H9 (cell line): ENCODE measurements at places on chromosomes 3 and 15. TPM values are rescaled to one million over a fixed set of nuclear protein-coding genes. Genes with fewer than 3 reads are reported as not detected.
A peak's percentile ranks its signal among the peaks of the same experiment; 100 is the strongest.

DNA sequence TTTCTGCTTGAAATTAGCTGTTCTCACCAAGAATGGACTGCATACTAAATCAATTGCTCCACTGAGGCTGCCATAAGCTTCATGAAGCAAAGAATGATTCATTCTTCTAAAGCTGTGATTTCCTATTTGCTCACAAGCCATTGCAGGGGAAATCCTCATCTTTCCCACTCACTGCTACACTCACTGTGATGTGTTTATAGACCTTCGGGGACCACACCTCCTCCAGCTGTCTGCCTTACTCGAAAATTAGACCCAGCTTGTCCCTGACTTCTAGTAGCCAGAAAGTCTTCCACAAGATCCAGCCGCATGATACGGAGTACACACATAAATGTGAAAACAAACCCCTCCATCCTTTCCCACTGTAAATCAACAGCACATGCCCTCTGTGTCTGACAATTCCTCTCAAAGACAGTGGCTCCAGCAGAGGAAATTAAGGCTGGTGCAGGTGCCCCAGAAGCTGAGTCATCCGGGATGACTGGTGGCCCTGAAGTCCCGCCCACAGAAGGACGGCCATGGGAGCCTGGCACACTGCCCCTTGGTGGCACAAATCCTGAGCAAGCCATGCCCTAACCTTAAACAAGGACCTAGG lies 172.0 kb downstream of the STT3B start:
- DNase-seq, result no peak

GRCh38 chr15:98532063-98532462 lies 116.3 kb upstream of the IGF1R start:
- DNase-seq, result no peak

GRCh38 chr3:23809840-23810342 lies 4.1 kb downstream of the UBE2E1 start:
- DNase-seq, result no peak

GRCh38 chr3:106068795-106069194 lies 200.0 kb upstream of the CBLB start:
- no peak for DNase-seq

DNA sequence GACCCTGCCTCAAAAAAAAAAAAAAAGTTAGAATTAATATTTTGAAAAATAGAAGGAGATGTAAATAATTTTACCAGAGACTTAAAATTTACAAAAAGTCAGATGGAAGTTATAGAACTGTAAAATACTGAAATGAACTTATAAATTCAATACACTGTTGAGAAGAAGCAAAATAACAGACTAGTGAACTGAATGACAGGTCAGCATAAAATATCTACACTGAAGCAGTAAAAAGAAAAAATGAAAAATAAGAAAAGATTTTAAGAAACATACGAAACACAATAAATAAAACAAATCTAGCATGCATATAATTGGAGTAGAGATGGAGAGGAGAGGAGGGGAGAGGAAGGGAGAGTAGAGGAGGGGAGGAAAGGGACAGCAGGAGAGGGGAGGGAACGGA lies 33.3 kb upstream of the TP63 start:
- DNase-seq, result no peak

DNA sequence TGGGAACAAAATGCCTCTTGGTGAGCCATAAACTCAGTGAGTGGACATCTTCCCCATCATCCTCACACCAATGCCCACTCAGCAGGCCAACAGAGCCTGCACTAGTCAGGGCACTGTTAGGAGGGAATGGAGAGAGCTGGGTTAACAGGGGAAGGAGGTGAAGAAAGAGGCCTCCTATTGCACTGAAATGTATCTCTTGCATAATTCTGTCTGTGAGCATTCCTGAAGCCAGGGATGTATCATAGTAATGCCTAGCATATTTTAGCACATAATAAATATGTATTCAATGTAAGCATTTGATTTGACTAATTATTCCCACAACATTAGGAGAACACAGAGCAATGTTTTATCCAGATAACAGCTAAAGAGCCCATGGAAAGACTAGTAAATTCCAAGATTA lies 81.2 kb downstream of the ANO10 start:
- DNase-seq, result no peak

DNA sequence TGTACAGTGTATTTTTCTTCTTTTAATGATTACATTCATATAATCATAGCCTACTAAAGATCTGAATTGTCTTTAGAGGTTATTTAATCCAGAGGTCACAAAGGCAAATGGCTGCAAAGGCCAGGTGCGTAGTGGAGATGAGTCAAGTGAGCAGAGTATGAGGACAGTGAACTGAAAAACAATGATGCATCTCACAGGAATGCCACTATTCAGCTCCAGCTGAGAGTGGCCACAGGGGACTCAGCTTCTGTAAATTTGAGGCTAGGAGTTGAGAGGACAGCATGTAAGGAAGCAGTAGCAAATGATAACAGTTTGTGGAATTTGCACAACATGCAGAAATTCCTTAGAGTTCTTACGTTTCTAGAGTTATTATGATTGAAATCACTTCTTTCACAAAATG lies 50.4 kb downstream of the COL6A5 start:
- DNase-seq, result peak; percentile 64

- no peak for DNase-seq
Observed at GRCh38 chr3:55521738-55522421, 34.8 kb upstream of the WNT5A start.

DNA sequence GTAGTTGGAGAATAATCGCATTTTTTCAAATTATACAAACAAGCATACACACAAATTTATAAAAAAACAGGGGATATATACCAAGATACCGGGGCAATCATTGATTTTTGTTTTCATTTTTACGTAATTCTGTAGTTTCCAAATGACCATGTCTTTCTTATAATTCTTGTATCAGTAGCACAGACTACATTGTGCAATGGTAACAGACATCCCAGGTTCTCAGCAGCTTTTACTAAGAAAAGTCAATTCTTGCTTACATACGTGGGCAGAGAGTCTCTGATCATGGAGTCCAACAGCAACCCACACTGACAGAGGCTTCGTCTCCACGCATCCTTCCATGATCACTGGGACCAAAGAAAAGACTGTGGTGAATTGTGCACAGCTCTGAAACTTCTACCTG lies 441.3 kb downstream of the TBL1XR1 start:
- no peak for DNase-seq

DNA sequence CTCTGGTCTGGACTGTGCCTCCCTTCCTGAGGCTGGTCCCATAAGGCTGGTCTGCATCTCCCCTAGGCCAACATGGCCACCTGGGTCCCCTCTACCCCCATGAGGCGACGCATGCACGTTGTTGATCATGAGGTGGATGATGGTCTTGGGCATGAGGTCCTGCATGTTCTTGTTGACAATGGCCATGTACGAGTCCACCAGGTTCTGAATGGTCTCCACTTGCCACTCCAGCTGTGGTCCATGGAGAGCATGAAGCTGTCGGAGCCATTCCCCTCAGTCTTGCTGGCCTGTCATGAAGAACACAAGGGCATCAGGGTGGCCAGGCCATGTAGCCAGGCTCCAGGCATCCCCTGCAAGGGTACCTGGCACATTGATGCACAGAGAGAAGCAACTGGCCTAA lies 27.1 kb upstream of the CSPG4 start:
- no peak for DNase-seq

DNA sequence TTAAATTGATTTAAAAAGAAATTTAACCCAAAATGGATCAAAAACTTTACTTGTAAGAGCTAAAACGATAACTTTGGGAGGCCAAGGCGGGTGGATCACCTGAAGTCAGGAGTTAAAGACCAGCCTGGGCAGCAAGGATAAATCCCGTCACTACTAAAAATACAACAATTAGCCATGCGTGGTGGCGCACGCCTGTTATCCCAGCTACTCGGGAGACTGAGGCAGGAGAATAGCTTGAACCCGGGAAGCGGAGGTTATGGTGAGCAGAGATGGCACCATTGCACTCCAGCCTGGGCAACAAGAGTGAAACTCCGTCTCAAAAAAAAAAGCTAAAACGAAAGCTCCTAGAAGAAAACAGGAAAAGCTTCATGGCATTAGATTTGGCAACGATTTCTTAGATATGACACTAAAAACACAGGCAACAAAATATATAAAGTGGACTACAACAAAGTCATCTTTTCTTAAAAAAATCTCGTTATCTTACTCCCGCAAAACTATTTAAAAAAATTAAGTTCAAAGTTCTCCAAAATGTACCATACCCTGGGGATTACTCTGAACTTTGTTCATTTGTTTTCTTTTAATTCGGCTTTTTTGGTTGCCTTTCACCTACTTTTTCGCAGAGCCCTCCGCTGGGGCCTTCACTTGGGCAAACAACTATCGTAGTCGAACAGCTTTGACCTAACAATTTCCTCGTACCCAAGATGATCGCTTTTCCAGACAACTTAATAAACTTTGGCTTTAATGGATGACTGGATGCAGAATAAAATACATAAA lies 2.9 kb downstream of the HDDC3 start:
- no peak for DNase-seq

- no peak for DNase-seq
Observed at GRCh38 chr3:101903451-101903871, 54.1 kb downstream of the NFKBIZ start.

DNA sequence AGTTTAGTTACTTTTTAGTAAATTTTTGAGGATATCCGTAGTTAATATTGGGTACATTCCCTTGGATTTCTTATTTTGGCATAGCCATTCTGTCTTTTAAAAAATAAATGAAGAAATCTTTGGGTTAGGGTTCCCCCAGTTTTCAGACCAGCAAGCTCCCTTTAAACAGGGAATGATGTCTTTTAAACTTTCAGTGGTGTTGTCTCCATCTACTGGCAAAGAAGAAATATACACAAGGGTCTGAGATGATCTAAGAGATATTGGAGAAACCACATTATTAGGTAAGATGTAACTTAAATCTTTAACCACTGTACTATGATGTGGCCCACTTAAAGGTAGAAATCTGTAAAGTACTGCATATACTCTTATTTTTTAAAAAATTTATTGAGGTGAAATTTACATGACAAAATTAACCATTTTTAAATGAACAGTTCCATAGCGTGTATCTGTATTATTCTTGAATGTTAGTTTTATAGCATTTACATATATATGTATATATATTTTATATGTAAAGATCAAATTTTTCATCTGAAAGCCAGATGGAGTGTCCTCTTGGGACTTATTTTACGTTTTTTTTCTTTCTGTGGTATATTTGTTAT lies 35.1 kb upstream of the EIF3J start:
- DNase-seq, result no peak

- DNase-seq, result no peak
Observed at GRCh38 chr15:44099671-44100070, 95.4 kb downstream of the FRMD5 start.

GOLGA8N gene
- total RNA-seq, result 0.50 and 0.57 TPM in 2 replicates

FSIP1 gene
- total RNA-seq, result 0.64 and 0.96 TPM in 2 replicates

ROPN1 gene
- not detected in 2 replicates for total RNA-seq

CADM2 gene
- total RNA-seq, result 10.0 and 10.9 TPM in 2 replicates

EPHB1 gene
- 2.8 and 3.0 TPM in 2 replicates for total RNA-seq

SNTN gene
- total RNA-seq, result not detected in 2 replicates
